GM23248 (cell line): ENCODE measurements at places on chromosomes 12 and 14. TPM values are rescaled to one million over a fixed set of nuclear protein-coding genes. Genes with fewer than 3 reads are reported as not detected.
A peak's percentile ranks its signal among the peaks of the same experiment; 100 is the strongest.

GRCh38 chr12:78210894-78211302, 380.2 kb downstream of the NAV3 start:
- peak; percentile 66 for DNase-seq

DNA sequence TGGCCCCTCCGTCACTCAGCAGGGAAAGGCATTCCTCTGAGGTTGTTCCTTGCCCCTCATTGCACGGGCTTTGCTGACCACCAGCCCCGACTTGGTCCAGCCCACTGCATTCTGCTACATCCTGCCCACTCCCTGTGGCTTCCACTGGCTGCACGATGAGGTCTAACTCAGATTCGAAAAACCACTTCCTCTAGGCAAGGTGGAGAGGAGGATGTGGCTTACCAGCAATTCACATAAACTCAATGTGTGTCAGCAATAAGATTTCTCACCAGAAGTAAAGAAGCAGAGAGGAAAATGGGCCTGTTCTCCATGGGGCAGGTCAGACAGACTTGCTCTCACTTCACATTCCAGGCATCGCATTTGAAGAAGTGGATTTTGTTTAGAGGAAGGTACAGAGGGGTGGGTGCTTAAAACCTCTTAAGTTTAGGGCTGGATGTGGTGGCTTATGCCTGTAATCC, 14.7 kb downstream of the GPR68 start:
- peak; percentile 66 for DNase-seq

DNA sequence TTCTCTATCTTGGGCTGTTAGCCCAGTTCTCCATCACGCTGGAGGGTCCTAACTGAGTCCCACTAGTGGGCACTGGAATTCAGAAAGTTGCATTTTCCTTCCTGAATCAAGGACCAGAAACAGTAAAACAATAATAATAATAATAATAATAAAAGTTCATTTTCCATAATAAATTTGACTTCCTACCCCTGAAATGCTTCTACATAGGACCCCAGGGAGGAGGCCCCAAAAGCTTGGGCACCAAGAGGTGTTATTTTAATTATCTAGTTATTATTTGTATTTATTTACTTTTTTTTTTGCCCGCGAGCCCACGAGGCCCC, 12.4 kb downstream of the SCNN1A start:
- DNase-seq, result no peak

GRCh38 chr14:83208341-83208740, 1674.7 kb upstream of the SEL1L start:
- peak; percentile 0 for DNase-seq

GRCh38 chr12:90987520-90987919, 17.3 kb downstream of the EPYC start:
- no peak for DNase-seq

- DNase-seq, result no peak
Observed at GRCh38 chr12:87782838-87783237, 246.4 kb downstream of the C12orf50 start.

- DNase-seq, result peak; percentile 39
Observed at GRCh38 chr14:23028799-23029198, 5.9 kb downstream of the PSMB5 start.

DNA sequence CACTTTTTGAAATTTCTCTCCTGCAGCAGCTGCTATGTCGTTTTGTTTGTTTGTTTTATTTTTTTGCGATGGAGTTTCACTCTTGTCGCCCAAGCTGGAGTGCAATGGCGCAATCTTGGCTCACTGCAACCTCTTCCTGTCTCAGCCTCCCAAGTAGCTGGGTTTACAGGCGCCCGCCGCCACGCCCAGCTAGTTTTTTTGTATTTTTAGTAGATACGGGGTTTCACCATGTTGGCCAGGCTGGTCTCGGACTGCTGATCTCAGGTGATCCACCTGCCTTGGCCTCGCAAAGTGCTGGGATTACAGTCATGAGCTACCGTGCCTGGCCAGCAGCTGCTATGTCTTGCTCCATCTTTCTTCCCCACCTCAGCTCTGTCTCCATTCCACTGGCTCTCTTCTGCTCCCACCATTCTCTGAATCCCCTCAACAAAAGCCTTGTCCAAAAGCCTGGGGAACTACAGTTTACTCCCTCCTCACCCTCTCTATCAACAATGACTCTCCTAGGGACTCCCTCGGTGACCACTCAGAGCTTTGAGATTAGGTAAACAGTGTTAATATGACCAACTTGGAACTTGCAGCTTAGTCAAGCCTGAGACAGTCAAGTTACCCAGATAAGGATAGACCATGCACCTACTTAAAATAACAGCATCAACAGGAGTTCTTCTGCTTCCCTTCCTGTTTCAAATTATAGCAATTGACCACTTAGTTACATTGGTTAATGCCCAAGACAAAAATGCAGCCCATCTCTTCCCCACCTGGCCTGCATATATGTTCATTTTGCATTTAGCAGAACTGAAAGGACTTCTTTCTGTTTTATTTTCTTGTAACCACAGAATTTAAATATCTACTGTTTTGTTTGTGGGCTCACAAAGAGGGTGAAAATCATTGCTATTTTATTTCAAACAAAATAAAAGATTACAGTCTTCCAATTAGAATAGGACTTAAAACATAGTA, 189.0 kb upstream of the AMIGO2 start:
- DNase-seq, result no peak

- no peak for DNase-seq
Observed at GRCh38 chr12:67243260-67243659, 25.9 kb upstream of the CAND1 start.

DNA sequence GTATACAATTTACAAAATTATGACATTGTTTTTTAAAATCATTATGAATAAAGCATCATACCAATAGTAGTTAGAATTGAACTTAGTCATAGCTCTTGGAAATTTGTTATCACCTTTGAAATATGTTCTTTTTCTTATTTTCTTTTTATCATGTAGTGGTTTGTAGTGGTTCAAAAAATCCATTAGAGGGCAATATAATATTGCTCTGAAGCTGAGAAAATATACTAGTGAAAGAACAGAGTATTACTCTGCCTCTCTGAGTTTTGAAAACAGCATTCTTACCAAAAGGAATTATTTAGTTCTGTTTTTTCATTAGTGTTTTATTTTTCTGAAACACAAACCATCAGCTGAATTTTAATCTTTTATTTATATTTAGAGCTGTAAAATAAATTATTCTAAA, 76.2 kb downstream of the PDZRN4 start:
- DNase-seq, result peak; percentile 36

DNA sequence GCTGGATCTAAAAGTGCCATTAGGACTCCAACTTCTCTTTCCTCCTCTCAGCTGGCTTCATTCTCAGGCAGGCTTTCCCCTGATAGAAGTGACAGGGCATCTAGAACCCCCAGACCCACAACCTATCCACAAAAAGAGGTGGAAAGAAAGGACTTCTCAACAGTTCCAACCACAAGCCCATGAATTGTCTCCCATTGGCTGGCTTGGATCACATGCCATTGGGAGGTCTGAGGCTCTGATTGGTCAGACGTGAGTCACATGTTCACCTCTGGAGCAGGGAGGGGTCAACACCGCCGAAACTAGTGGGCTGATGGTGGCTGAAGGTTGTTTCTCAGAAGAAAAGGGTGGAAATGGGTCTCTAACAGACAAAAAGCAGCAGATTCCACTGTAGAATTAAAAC, 47.2 kb downstream of the DRAM1 start:
- peak; percentile 55 for DNase-seq

DNA sequence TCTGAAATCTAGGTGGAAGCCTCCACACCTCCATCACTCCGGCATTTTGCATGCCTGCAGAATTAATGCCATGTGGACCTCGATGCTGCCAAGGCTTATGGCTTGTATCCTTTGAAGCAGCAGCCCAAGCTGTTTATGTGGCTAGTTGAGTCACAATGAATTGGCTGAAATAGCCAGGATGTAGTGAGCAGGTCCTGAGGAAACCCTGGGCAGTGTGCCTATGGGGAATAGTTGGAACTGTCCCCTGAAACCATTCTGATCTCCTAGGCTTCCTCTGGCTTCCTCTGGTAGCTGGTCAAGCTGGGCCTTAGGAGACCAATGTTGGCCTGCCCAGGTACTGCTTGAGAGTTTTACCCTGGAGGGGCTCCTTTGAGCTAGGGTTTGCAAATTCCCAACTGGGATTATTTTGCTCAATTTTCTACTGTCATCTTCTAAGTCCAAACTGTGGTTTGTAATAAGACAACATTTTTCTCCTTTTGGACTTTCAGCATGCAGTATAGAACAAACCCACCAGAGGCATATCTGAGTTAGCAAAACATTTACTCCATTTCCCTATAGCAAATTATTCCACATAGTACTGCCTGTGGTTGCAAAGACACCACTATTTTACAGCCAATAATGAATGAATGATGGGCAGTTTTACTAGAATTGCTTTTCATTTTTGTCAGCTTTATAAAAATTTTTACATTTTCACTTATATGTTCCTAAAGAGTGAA, 85.1 kb upstream of the AMIGO2 start:
- peak; percentile 90 for DNase-seq

- DNase-seq, result no peak
Observed at GRCh38 chr14:44896275-44897040, 65.3 kb downstream of the KLHL28 start.

DNA sequence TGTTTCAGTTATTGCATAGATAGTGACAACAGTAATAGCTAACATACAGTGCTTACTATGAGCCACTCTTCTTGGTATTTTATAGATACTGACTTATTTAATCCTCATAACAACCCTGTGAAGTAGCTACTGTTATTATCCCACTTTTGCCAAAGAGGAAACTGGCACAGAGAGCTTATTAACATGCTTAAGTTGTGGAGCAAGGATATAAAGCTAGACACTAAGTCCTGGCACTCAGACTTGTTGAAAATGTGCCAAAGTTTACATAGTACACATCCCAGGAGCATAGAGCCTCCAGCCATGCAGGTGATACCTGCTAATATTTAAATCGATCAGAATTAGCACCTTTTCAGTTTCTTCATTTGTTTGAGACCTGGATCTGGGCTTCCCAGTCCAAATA, 41.8 kb downstream of the VEZT start:
- DNase-seq, result no peak

DNA sequence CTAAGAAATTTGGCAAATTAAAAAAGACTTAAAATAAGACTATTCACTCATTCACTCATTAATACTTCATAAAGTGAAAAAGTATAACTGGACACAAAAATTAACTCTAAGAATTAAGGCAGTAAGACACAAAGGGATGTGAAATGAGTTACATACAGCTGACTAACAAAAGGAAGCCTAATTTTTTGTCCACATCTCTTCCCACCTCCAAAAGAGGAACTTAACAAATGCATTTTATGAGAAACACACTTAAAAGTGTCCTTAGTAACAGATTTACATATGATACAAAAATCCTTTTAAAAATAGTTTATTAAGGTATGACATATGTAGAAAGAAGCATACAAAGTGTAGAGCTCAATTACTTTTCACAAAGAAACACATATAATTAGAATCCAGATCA, 88.9 kb downstream of the NUMB start:
- DNase-seq, result no peak

DNA sequence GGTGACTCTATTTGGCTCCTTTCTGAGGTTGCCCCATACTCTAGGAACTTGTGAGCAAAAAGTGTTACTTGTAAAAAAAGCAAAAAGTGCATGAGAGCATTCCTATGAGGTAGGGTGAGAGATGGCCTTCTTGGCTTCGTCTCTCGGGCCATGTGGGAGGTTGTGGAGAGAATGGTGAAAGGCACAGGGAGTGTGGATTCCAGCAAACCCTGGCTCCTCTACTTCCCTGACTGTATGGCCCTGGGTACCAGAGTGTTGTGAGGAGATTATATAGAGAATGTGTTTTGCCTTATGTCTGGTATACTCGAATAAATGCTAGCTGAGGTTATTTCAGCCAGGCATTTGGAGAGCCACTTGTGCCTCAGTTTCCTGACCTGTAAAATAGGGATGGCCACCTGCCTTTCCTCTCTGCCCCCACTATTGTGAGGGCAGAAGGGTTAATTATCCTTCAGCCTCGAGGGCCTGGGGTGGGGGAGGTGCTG, 11.0 kb downstream of the PLEKHG3 start:
- no peak for DNase-seq

DNA sequence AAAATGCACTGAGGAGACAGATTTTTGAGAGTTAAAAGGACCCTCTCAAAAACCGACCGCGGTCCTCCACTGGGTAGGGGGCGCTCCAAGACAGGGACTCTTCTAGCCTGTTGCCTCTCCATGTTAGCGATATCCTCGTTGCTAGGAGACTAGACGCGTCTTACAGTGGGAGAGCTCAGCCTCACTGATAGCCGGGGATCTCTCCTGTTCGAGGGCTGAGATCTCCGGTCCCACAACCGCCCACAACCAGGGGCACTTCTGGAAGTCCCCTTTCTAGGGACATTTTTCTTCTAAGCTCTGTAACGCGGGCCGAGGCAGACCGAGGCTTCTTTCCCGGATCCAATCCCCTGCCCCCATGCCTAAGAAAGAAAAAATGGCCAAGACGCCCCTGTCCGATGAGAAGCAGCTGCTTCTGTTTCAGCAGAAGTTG, 21.3 kb downstream of the FKBP11 start:
- peak; percentile 82 for DNase-seq

DNA sequence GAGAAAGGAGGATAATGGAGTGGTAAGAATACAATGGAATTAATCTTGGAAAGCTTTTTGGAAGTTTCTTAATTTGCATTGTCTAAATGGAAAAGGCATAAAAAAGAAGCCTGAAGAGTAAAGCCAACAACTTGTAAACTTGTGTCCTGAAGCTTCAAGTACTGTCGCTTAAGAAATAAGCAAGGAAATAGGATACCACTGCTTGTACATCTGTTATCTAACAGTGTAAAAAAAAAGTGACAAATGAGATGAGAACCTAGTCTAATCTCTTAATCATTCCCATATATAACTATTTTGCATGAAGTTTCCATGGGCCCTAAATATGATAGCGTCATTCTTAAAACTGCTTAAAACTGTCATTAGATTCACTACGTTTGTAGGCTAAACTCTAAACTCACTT, 134.0 kb upstream of the DYRK2 start:
- no peak for DNase-seq

DNA sequence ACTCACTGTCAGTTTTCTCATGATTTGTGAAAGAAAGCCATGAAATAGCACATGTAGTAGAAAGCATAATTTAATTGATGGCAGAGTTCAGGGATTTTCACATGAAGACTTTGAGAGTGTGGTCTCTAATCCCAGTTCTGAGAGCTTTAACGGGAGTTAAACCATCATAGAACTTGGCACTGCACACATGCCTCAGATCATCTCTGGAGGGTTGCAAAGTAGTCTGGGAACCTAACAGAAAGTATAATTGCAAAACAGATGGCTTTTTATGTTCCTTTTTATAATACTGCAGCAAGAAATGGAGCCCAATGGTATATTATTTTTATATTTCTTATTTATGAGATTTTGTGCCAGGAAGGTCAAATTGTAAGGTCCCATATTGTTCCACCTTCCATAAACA, 77.9 kb downstream of the BHLHE41 start:
- DNase-seq, result no peak

GRCh38 chr12:39354955-39355354, 88.0 kb downstream of the KIF21A start:
- DNase-seq, result no peak

PLD4 gene
- not detected in 2 replicates for total RNA-seq

DYRK4 gene
- 63.3 and 78.3 TPM in 2 replicates for total RNA-seq

MYF6 gene
- total RNA-seq, result not detected in 2 replicates

TAS2R31 gene
- total RNA-seq, result 0.97 and 1.4 TPM in 2 replicates

LTB4R2 gene
- total RNA-seq, result 3.5 and 6.8 TPM in 2 replicates

ASB2 gene
- not detected in 2 replicates for total RNA-seq
